Upper lobe of right lung (tissue), 1 donor: ENCODE measurements at places on chromosomes 3 and 15. TPM values are rescaled to one million over a fixed set of nuclear protein-coding genes. Genes with fewer than 3 reads are reported as not detected.

SHQ1 gene
- 17.3 TPM for total RNA-seq

- H3K4me1 ChIP-seq: no peaks in the 10 kb centered on the region
- no peak overlapping the region for H3K4me3 ChIP-seq
- no peak overlapping the region for H3K27ac ChIP-seq
- no peak for DNase-seq
- H3K36me3 ChIP-seq: no peaks in the 10 kb centered on the region
Observed at GRCh38 chr3:169477790-169478189, 185.7 kb downstream of the MECOM start.

NPAP1 gene
- total RNA-seq: 0.17 TPM

DNA sequence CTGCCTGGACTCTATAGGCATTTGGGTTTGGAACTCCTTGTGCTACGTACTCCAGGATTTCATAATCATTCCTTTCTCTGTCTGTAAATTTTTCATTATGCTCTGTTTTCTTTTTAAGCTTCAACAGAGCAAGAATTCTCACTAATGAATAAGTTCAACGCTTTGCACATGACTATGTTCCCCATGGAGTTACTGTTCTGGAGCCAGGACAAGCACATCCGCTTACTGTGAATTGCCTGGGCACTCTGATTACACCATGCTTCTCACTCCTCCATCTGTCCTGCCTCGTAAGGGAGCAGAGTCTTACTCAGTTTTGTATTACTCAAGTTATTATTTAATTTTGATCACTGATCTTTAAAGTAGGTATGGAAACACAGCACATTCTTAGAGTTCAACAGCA, 472.7 kb downstream of the RAP2B start:
- H3K4me3 ChIP-seq: no peak overlapping the region
- H3K4me1 ChIP-seq: no peaks in the 10 kb centered on the region
- DNase-seq: no peak
- H3K27me3 ChIP-seq: no peaks in the 10 kb centered on the region
- H3K36me3 ChIP-seq: no peaks in the 10 kb centered on the region

DNA sequence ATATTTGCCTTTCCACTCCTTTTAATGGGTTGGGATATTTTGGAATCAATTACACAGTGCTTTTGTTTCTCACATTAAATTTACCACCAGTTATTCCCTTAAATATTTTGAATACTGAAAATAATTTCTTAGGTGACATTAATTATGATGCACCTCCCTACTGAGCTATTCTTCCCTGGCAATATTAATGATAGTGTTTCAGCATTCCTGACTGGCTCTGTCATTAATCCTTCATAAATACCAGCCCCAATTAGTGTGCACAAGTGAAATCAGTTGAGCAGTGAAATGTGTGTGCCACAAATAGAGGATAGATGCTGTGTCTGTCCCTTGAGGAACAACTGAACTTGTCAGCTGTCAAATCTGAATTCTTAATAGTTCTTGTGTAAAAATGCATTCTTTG, 304.0 kb downstream of the CACNA2D3 start:
- H3K4me1 ChIP-seq: no peaks in the 10 kb centered on the region
- H3K36me3 ChIP-seq: no peaks in the 10 kb centered on the region
- no peak overlapping the region for H3K4me3 ChIP-seq
- no peaks in the 10 kb centered on the region for H3K27me3 ChIP-seq
- no peak overlapping the region for H3K27ac ChIP-seq

MELTF gene
- total RNA-seq: 2.3 TPM

GRCh38 chr15:45458746-45459403, 63.7 kb downstream of the SLC30A4 start:
- H3K4me1 ChIP-seq: peaks cover 31% of the 10 kb centered on the region
- DNase-seq: no peak
- H3K27ac ChIP-seq: no peak overlapping the region
- no peaks in the 10 kb centered on the region for H3K27me3 ChIP-seq
- H3K36me3 ChIP-seq: no peaks in the 10 kb centered on the region

DNA sequence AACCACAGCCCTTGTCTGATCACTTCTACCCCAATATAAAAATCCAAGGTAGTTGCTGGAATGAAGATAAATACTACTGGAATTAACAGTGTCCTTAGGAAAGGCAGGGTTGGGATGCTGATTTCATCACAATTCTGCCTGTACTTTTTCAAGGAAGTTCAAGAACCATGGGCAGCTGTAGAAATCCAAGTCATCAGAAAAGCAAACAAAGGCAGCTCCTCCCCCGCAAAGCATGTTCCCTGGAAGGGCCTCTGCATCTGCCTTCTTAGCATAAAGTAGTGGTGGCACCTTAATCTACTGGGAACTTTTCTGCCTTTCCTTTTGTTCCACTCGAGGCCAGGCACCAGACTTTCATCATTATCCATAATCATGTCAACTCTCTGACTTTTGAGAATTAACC, 54.4 kb downstream of the ERC2 start:
- no peaks in the 10 kb centered on the region for H3K36me3 ChIP-seq
- no peaks in the 10 kb centered on the region for H3K27me3 ChIP-seq
- H3K27ac ChIP-seq: no peak overlapping the region
- H3K4me1 ChIP-seq: no peaks in the 10 kb centered on the region

DNA sequence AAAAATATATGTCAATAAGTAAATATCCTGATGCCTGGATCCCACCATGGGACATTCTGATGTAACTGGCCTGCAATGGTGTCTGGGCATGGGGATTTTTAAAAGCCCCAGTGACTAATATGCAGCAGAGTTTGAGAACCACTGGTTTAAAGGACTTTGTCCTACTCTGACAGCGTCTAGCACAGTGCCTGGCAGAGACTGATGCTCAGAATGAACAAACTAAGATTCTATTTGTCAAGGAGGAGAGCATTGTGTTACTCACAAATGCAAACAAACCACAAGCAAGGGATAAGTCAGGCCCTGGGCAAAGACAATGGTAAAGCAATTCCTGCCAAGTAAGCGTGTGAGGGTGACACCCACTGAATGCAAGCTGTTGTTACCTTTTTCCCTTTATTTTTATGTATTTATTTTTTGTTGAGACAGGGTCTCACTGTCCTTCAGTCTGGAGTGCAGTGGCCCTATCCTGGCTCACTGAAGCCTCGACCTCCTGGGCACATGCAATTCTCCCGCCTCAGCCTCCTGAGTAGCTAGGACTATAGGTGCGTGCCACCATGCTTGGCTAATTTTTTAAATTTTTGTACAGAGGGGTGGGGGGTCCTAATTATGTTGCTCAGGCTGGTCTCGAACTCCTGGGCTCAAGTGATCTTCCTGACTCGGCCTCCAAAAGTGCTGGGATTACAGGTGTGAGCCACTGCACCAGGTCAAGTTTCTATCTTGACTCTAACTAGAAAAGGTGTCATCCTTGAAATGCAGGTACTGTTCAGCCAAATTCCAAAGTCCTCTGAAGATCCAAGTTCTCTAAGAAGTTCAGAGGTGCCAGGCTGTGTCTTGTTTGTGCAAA, 909 bp upstream of the GPD1L start:
- no peak for DNase-seq
- H3K4me3 ChIP-seq: peak overlapping the region; percentile 81
- no peaks in the 10 kb centered on the region for H3K27me3 ChIP-seq
- no peaks in the 10 kb centered on the region for H3K36me3 ChIP-seq

GRCh38 chr3:65443739-65444446, 594.8 kb downstream of the MAGI1 start:
- H3K27ac ChIP-seq: no peak overlapping the region
- no peak overlapping the region for H3K4me3 ChIP-seq
- no peaks in the 10 kb centered on the region for H3K4me1 ChIP-seq
- DNase-seq: no peak
- H3K27me3 ChIP-seq: no peaks in the 10 kb centered on the region

CPLX3 gene
- total RNA-seq: not detected

DNA sequence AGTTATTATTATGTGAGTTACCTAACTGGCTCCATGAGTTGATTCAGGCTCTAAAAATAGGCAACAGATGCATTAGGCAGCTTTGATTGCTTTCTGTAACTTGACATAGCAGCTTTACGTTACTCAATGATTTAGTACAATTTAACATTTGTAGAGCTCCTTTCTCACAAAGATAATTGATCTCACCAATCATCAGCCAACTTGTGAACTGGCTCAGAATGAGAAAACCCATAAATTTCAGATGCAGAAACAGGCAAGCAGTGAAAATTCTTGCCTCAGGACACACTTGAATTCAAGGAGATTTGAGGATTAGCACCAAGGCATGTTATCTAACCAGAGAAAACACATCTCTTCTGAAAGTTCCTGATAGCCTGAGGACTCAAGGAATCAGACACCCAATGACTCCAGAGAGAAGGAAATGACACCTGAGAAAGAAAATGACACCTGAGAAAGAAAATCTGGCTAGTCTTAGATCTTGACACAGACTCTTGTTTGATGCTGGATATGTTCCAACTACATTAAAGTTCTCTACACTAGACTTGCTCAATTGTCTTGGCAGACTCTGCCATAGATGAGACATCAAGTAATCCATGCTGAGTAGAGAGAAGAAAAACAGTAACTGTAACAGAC, 315.1 kb upstream of the CBLB start:
- no peak overlapping the region for H3K27ac ChIP-seq
- no peaks in the 10 kb centered on the region for H3K27me3 ChIP-seq
- H3K4me3 ChIP-seq: no peak overlapping the region
- no peak for DNase-seq

DNA sequence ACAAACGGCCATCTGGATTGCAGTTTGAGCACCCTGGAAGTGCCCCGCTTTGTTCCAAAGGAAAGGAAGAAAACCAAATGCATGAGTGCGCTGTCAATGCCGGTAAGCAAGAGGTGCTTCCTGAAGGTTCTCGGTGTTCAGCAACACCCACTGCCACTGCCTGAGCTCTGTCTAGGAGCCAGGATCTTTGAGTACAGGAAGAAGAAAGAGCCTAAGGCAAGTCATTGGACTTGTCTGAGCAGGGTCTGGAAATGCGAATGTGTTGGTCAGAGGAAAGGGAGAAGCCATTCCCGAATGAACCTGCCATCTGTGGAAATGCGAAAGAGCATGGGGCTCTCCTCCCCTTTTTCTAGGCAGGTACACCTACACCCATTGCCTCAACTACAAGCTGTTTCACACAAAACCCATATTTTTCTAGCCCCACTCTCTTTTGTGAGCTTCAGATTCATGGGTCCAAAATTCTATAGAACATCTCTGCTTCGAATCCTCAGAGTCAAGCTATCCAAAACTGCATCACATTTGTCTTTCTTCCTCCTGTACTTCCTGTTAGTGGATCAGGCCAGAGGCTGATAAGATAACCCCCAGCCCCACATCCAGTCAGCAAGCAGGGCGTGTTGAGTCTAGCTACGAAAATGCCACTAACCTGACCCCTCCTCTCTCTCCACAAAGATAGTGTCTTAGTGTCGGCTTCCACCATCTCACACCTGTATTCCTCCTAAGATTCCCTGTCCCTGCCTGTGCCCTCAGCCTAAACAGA, 55.6 kb upstream of the C15orf61 start:
- no peaks in the 10 kb centered on the region for H3K27me3 ChIP-seq
- H3K36me3 ChIP-seq: no peaks in the 10 kb centered on the region

DNA sequence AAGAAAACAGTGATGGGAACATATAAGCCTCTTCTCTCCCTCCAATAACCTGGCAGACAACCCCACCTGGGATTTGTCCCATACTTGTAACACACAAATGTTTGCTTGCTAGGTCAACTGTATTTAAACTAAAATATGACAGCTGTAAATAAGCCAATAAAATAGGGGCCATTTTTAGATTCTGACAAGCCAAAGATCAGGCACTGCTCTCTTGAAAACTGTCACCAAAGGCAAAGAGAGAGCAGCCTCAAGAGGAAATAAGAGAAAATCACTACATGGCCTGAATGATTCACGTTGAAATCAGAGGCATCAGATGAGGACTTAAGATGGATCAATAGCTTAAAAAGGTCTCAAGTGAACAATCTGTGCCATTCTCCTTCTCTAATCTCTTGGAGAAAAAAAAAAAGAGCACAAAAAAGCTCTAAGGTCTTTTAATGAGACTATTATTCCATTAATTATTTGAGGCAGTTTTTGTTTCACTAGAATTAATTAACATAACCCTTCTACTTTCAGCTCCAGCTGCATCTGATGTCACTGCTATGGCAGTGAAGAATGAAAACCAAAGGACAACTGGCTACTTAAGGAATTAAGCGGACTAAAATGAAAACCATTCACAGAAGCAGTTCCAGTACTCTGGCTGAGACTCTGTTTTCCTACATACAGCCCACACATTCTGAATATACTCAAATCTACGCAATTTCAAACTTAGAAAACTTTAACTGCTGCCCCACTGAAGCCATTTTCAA, 19.0 kb downstream of the MYO5A start:
- H3K4me3 ChIP-seq: no peak overlapping the region
- H3K4me1 ChIP-seq: no peaks in the 10 kb centered on the region
- no peak for DNase-seq
- H3K27ac ChIP-seq: no peak overlapping the region
- no peaks in the 10 kb centered on the region for H3K27me3 ChIP-seq
- H3K36me3 ChIP-seq: no peaks in the 10 kb centered on the region

FAM43A gene
- total RNA-seq: 25.7 TPM

DNA sequence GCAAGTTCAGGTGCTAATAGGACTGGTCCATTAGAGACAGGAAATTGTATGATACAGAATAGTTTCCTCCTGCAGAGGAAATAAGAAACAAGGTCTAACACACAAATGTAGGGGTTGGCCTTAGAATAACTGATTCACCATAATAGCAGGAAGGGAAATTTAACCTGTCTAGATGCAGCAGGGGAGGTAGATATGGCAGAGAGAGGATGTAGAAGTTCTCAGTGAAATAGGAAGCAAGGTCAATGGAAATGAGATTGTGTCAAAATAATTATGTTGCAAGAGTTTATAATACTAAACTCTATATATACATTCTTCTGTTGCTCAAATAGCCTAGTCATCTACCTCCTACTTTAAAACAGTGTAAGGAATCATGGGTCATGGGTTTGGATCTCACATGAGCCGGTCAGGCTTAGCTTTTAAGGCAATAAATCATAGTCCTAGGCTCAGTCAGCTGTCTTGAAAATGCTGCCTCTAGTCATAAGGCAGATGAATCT, 17.0 kb downstream of the BCL2A1 start:
- peak overlapping the region; percentile 48 for H3K27ac ChIP-seq
- no peak overlapping the region for H3K4me3 ChIP-seq
- no peak for DNase-seq
- no peaks in the 10 kb centered on the region for H3K27me3 ChIP-seq

DNA sequence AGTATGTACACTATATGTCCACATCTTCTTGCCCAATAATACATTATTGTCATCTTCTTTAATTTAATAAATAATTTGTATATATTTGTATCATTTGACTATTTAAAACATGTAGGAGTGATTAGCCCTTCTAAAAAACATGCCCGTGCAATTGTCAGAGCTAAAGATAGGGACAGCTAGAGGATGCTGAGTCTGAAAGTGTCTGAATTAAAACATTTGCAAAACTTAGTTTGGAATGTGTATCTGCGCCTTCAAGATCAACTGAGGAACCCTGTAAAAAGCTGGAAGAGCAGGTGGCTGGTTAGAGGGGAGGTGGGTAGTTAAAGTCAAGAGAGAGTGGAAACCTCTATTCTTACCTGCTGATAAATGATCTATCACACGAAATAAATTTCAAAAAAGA, 4.7 kb downstream of the SLITRK3 start:
- DNase-seq: no peak
- H3K36me3 ChIP-seq: no peaks in the 10 kb centered on the region
- H3K4me3 ChIP-seq: no peak overlapping the region
- peaks cover 50% of the 10 kb centered on the region for H3K27me3 ChIP-seq
- H3K4me1 ChIP-seq: peaks cover 17% of the 10 kb centered on the region

CMTM8 gene
- total RNA-seq: 24.9 TPM

- no peak for DNase-seq
- H3K4me3 ChIP-seq: no peak overlapping the region
- H3K27me3 ChIP-seq: no peaks in the 10 kb centered on the region
- H3K27ac ChIP-seq: no peak overlapping the region
- no peaks in the 10 kb centered on the region for H3K36me3 ChIP-seq
Observed at GRCh38 chr3:40502034-40502433, 3.8 kb upstream of the ZNF620 start.
